H1 (cell line): ENCODE measurements at places on chromosomes 16 and 17. TPM values are rescaled to one million over a fixed set of nuclear protein-coding genes. Genes with fewer than 3 reads are reported as not detected.

DNA sequence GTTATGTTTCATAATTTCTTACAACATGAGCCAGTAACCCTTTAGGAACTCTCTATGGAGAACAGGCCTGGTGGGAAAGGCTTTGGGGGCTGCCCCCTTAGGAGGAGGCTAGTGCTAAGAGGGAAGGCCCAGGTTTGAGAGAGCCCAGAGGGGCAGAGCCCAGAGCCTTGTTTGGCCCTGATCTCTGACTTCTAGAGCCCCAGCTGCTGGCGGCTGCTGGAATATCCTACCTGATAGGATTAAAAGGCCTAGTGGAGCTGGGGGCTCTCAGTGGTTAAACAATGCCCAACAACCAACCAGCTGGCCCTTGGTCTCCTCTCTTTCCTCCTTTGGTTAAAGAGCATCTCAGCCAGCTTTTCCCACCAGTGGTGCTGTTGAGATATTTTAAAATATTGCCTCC, 54.1 kb downstream of the IGF2BP1 start:
- no peak for DNase-seq

Gene NPIPA7
- 7.6 and 8.6 TPM in 2 replicates for total RNA-seq

Gene CCL4L2
- total RNA-seq = not detected in 2 replicates

Gene KRT40
- not detected in 2 replicates for total RNA-seq
